ENCODE measurements at places on chromosomes 5 and 9.

GRCh38 chr5:76930083-76930482 lies 22.8 kb upstream of the CRHBP start:
- no peak for DNase-seq

GRCh38 chr5:89572696-89573095 lies 689.7 kb upstream of the MEF2C start:
- DNase-seq, result no peak

DNA sequence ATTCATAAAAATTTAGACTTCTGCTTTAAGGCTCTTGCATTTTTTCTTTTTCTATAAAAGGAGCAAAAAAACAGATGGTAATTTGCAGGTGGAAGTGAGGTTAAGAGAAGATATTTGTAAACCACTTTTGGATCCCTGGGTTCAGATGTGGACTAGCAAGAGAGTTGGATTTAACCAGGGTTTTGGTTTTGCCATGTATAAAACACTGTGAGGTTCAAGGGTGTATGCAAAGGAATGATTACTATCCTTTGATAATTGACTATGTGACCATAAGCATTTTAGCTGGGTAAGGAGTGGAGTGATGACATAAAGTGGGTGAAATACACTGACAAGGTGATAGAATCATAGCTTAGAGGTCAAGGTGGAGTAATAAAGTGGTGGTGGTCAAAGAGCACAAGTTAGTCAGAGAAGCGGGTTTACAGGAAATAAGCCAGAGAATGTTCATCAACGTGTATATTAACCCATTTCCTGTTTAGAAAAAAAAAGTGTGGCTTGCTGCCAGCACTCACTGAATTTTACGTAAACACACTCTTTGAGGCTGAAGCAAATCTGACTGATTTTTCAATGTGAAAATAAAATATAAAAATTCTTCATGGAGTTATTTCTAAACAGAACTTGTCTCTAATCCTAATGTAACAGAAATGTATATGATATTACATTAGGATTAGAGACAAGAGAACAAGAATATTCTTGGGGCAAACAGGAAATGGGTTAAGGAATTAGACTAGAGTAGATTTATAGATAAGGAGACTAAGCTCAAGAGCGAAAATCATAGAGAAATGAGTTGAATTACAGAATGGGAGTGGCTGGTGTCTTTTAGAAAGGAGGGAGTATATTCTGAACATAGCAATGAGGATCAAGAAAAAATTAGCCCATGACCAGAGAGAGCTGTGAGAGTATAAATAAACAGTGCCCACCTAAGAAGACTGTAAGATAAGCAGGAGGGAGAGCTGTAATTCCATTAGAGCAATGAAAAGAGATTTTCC lies 74.5 kb downstream of the CDKN2A start:
- peak; percentile 33 for DNase-seq

GRCh38 chr5:54902791-54903473 lies 82.5 kb downstream of the ESM1 start:
- peak; percentile 24 for DNase-seq

GRCh38 chr5:174721530-174722432 lies 2.6 kb upstream of the MSX2 start:
- no peak for DNase-seq

DNA sequence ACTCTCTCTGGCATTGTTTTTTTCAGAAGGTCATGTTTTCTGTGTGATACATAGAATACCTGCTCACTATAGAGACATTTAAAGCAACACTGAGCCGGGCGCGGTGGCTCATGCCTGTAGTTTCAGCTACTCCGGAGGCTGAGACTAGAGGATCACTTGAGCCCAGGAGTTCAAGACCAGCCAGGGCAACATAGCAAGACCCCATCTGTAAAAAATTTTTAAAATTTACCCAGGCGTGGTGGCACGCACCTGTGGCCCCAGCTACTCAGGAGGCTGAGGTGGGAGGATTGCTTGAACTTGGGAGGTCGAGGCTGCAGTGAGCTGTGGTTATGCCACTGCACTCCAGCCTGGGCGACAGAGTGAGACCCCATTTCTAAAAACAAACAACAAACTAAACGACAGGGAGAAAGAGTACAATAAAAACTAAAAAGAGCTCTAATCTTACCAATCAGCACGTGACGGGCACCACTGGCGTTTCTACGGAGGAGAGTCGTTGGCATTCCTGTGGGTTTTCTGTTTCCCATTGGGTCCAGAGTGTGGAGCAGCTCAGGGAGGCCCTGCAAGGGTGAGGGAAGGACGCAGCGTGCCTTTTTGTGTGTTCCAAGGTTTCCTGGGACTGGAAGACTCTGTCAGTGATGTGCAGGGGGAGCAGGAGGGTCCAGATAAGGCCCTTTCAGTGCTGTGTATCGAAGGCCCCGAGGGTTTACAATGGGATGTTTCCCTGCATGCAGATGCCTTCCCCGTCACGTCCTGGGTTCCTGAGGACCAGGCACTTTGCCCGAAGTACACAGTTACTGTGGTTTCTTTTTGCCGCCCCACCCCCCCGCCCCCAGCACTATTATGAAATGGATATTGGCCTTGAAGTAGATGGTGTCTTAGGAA lies 7.2 kb upstream of the RNU6ATAC start:
- DNase-seq, result no peak

- no peak for DNase-seq
These were observed 482.8 kb upstream of the ARRDC3 start for GRCh38 chr5:91865915-91866314.

GRCh38 chr9:98107926-98108325 lies 11.1 kb downstream of the TRIM14 start:
- no peak for DNase-seq

GRCh38 chr5:120043431-120043830 lies 414.1 kb downstream of the FAM170A start:
- no peak for DNase-seq

All from NCI-H82 (cell line).